GM13976 (cell line): ENCODE measurements at places on chromosomes 16 and 17.

DNA sequence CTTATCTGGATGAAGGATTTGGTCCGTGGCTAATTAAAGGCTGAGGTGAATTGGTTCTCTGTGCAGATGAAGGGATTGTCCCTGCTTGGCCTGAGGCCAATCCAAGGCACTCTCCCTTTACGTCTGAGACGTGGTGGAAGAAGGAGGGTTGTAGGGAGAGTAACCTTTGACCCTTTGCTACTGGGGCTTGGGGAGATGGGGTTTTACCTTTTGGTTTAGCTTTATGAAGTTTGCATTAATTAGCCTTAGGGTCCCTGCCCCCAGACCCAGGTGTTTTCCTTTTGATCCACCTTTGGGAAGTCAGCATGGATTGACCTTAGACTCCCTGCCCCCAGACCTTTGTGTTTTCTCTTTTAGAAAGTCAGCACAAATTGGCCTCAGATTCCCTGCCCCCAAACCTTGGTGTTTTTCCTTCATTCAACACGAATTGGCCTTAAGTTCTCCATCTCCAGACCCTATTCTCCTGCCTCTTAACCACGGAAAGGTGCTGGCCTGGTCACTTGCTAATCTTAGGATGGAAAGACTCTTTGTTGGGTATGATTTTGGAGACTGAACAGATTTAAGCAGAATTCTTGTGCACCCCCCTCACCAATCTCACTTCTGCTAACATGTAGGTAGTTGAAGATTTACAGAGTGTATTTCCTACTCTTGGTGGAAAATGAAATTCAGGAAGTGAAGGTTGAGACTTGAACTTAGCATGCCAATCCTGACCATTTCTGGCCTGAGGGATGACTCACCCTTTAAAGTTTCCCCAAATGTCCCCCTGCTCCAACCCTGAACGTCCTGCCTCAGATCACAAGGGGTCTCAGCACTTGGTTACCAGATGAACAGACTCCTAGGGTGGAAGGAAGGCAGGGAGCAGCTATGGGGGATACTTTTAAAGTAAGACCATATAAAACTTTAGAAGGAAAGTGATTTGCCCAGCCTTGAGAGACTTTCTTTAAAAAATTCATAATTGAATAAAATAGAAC lies 23.1 kb upstream of the MMD start:
- DNase-seq, result no peak

DNA sequence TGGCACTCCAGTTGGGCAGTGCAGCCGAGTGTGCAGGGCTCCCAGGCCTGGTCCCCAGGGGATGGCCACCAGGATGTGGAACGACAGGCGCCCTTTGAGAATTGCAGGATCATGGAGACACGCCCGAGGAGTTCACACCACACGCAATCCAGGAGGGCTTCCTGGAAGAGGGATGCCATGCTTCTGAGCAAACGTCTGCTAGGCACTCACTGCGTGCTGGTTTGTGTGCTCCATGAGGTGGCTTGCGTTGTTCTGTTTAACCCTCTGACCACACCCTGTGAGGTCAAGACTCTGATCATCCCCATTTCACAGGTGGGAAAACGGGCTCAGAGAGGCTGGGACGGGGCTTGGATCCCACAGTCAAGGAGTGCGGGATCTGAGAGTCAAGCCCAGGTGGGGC lies 32.6 kb upstream of the ZFPM1 start:
- DNase-seq, result no peak

GRCh38 chr16:10120953-10121352 lies 61.3 kb downstream of the GRIN2A start:
- no peak for DNase-seq

DNA sequence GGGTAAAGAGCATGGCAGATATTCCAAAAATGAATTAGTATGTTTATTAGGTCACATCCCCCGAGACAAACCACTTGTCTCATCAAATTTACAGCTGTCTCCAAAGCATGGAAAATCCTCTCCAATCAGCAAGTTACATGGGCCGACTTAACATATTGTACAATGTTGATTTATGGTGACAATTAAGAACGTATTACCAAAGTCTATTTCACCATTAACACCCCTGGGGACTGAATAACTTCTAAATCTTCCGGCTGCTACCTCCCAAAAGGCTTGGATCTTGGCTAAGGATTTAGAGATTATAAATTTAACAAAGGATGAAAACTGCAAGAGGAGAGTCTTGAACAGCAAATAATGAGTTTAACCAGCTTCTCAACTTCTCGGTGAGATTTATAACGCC lies 311.9 kb downstream of the NPIPA8 start:
- DNase-seq, result no peak

DNA sequence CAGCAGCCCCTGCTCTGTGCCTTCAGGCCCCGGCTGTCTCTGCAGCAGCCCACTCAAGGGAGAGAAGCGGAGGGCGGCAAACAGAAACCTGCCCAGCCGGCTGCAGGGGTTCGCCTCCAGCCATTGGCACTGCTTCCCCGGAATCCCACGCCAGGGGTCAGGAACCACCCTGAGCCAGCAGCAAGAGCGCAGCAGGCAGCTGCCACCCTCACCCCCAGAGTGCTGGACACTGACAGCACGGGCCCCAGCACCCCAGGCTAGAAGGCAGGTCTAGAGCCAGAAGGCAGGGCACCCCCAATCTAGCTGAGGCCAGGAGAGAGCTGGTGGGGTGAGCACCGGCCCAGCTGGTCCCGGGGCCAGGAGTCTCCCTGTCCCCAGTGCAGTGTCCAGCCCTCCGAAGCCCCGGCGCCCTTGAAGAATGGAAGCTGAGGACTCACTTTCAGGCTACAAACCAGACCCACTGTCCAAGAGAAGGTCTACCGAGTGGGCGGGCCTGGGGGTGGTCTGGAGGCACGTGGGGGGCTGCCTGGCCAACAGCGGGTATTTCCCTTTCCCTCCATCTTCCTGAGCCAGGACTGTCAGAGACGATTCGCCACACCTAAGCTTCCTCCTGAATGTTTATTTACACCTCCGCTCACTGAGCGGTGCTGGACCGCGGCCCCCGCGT lies 8.4 kb downstream of the UBALD2 start:
- DNase-seq, result no peak

GRCh38 chr17:73237714-73238113 lies 24.0 kb downstream of the CPSF4L start:
- DNase-seq, result no peak
